NCI-H1436 treated with DMSO at 0.1 percent for 48 hours (cell line): ENCODE measurements at places on chromosomes 4 and X.

DNA sequence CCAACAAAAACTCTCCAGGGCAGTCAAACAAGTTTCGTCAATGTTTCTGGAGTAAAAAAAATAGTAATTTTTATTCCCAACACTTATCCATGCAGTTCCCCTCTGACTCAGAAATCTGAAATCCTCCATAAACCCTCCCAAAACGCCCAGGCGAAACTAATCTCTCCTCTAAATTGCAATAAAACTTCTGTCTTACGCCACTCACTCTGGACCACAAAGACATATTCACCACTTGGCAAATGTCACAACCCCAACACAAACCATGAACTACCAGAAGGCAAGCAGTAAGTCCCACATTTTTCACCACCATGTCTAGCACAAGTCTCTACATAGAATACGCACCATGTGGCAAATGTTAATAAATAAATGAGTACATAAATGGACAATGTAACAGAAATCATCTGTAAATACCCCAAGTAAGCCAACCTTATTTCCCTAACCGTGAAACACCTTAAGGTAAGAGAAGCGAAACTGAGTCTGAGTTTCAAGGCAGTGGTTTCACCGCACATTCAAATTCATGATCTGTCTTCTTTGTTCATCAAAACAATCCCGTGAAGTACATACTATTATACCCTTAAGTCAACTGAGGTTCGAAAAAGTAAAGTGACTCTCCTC lies 1.6 kb downstream of the PAPSS1 start:
- DNase-seq = no peak

- no peak for DNase-seq
Measured at GRCh38 chr4:40886931-40887763, 137.4 kb downstream of the NSUN7 start.

- DNase-seq = no peak
Measured at GRCh38 chrX:19800821-19801374, 86.5 kb downstream of the SH3KBP1 start.

DNA sequence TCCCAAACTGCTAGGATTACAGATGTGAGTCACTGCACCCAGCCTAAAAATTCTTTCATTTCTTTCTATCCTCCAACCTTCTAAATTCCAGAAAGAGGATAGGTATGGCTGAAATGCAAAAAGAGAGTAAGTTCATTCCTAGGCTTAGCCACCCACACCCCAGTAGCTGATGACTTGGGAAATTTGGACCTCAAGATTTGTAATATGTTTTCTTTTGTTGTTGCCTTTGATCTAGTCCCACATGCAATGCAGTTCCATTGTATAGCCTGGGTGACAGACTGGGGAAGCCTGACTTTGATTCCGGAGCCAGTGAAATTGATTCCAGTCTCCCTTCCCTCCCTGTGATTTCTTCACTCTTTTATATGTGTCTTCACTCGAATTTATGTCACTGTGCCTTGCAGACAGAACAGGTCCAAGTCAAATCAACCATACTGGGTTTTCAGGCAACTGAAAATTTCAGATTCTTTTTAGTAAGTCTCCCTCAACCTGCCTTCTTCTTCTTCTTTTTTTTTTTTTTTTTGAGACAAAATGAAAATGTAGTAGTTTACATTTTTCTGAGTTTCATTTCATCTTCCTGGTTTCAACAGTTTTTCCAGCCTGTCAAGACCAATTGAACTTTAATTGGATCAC lies 176.2 kb upstream of the RBPJ start:
- DNase-seq = no peak

DNA sequence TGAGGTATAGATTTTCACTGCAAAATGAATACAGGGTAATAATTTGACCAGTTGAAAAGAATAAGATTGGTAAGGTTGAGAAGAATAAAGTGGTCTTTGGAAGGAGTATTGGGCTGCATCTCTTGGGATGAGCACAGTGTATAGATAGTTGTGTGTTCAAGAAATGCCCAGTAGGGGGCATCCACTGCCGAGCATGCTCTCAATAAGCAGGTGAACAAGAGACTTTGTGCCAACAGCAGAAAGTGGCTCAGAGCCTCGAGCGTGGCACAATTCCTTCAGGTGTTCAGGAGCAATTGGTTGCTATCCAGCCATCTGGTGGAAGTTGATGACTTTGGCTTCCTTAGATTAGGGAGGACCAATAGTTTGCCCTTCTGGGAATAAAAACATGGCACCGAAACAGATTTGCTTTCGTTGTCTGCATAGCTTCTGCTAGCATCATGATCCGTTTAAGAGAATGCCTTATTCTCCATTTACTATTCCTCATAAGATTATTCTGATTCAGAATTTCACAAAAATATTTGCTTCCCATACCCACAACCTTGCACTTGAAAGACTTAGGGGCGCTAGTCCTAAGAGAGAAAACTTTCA lies 258.1 kb upstream of the NEIL3 start:
- no peak for DNase-seq

DNA sequence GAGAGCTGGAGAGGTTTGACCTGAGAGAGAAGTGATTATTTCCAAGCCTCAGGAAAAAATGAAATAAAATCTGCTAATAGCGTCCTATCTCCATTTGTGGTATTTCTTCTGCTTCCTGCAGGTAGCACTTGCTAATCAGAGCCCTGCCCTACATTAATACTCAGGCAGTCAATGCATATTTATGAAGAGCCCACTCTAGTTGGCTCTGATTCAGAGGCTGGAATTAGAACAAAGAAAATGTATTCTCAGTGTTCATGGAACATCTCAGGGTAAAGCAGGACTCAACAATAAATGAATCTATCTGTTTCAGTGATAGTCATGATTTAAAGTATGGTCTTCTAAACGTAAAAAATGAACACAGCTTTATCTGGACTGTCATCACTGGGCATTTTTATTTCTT lies 1.4 kb upstream of the ATP8A1 start:
- no peak for DNase-seq

GRCh38 chr4:57418133-57418532 lies 307.9 kb upstream of the IGFBP7 start:
- DNase-seq = no peak

GRCh38 chrX:32276153-32276552 lies 935.2 kb downstream of the DMD start:
- DNase-seq = no peak

GRCh38 chrX:45011131-45011530 lies 138.1 kb downstream of the KDM6A start:
- DNase-seq = no peak

DNA sequence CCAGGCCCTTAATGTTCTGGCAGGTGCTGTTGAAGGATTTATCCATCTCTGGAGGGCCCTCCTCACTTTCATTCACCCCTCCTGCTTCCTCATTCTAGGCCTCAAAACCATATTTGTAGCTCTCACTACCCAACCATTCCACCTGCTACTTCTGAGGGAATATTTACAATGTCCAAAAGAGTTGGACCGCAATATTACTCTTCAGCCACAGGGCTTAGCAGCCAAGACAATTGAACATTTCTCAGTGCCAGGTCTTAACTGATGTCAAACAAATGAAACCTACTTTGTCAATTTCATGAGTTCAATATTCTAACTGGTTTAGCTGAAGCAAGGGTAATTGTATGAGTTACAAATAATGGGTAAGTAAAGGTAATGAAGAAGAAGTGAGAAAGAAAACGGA lies 113.2 kb downstream of the ENOX2 start:
- no peak for DNase-seq

DNA sequence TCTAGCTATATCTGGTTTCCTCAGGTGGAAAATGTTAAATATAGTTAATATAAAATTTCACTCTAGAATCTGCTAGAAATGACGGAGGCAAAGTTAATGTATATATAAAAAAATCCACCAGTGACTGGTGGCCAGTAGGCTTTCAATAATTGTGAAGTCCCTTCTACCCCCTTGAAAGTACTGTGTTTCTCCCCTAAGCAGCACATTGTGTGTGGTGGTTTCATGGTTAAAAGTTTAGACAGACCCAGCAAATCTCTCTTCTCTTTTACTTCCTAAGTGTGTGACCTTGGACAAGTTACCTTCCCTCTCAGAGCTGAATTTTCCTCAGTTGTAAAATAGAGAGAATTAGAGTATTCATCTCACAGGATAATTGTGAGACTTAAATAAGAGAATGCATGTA lies 600 bp upstream of the HEPH start:
- DNase-seq = no peak

DNA sequence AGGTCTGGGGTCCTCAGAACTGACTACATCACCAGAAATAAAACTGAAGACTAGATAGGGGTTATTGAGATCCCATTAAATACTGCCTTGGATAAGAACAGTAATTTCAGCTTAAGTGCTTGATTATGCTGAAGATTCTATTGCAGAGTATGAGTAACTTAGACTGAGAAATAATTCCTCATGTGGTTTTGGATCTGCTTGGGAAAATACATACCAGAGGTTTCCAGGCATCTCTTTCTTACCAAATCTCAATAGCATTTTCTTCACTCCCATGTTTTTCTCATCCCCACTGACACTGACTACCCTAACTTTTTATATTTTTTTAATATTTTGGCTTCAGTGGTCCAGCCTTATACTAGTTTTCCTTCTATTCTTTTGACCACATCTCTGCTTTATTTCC lies 92.0 kb upstream of the TEX13D start:
- DNase-seq = no peak

DNA sequence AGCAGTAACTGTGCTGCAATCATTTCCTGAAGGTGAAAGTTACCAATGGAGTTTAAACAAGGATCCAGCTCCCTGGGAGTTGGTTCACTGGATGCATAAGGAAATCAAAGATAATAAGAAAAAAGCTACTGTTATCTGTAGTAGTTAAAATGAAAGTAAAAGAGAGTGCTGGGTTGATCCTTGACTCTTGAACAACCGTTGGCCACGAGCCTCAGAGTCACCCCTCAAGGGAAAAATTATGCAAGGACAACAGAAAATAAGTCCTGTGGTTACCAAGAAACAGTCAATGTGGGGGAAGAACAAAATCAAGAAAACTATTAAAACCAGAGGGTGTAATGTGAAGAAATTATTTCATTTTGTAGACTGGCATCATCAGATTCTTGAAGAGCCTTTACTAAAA lies 49.7 kb upstream of the DDIT4L start:
- no peak for DNase-seq

GRCh38 chrX:39519566-39520301 lies 578.0 kb downstream of the BCOR start:
- DNase-seq = no peak

- DNase-seq = no peak
Measured at GRCh38 chr4:54371173-54371572, 142.1 kb downstream of the PDGFRA start.

DNA sequence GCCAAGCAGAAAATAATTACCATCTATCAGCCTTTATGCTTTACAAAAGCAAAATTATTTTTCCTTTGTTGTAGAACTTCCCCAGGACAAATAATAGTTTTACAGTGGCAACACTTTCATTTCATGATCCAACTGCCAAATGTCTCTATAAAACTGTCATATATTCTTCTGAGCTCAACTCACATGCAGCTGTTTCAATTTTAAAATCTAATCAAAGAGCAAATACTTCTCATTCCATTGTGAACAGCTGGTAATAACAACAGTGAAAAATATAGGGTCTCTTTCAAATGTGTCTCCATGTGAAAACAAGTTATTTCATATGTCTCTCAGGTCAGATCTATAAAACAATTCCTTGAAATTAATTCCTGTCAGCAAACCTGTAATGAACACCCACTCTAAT lies 270.6 kb upstream of the SLC7A11 start:
- DNase-seq = no peak

DNA sequence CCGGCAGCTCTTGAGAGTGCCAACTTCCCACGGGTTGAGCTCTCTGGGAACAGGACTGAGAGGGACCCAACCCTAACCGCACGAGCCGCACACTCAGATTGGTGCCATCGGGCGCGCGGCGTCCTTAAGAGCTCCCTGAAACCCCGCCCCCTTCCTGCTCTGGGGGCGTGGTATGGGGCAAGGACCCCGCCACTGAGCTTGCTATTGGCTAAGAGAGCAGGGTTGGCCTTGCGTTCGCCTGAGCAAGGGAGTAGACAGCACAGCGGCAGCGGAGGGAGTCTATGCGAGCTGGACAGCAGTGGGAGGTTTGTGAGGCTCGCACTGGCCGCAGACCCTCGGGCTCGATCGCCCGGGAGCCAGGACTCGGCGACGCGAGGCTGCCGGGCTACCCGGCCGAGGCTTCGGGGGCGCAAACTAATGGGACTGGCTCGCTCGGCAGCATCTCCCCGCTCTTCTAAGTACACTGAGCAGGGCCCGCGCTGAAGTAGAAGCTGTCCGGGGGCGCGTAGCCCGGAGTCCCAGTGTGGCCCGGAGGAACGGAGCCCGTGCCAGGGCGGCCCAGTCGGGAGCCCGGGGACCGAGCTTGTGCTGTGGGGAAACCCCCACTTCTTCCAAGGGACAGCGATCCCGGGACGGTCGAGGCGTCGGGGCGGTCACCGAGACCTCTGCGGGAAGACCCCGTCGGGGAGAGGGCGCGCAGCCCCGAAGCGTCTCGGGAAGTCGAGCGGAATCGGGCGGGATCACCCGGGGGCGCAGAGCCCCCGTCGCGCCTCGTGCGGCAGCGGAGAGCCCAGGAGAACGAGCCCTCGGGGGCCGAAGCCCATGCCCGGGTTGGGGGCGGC lies at the start of gene EFNB1:
TSS of gene EFNB1 (plus strand) at position 282 of the 842 bp plus-strand sequence. CDS start 756 bp downstream, outside the sequence.
- DNase-seq = peak; percentile 93
